Stimulated activated CD4-positive, alpha-beta T cell treated with anti-CD3 and anti-CD28 coated beads, Interleukin-1b, Interleukin-23, amount 100 ng/mL, for 1 hour (primary cell): ENCODE measurements at places on chromosomes 5 and 9.

DNA sequence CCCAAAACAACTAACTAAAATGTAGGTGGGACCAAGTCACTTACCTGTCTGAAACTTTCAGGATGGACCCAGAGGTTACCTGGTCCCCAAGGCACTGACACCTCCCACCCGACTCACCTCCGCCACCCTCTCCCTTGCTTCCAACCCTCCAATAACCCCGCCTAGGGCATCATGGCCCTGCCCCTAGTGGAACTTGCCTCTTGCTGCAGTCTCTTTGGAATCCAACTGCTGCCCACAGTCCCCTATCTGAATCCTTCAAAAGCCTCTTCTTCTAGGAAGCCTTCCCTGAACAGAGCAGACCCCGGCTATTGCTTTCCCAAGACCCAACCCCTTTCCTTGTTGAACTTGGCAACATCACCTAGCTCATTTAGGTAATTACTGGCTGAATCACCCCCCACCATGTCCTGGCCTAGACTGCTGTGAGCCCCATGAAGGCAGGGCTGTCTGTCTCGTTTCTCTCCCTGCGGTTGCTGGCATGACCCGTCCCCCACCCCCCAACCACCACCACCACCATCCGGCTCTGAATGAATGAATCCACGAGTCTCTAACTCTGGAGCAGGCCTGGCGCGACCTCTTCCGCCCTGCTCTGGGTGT, 9.4 kb downstream of the CRB2 start:
- no peak for DNase-seq

DNA sequence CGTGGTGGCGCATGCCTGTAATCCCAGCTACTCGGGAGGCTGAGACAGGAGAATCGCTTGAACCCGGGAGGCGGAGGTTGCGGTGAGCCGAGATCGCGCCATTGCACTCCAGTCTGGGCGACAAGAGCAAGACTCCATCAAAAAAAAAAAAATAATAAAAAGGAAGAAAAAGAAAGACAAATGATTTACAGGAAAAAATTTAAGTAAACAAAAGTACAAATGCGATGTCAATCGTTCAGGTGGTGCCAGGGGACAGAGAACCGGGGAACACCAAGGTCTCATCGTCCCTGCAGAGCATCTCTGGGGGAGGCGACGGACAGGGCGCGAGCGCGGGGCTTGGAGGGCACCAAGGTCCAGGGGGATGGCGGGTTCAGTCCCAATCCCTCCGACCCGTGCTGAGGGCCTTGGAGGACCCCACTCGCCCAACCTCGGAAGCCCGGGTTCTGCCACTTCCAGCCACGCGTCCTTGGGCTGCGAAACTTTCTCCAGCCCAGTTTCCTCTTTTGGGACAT, 607 bp upstream of the HNRNPAB start:
- no peak for DNase-seq

DNA sequence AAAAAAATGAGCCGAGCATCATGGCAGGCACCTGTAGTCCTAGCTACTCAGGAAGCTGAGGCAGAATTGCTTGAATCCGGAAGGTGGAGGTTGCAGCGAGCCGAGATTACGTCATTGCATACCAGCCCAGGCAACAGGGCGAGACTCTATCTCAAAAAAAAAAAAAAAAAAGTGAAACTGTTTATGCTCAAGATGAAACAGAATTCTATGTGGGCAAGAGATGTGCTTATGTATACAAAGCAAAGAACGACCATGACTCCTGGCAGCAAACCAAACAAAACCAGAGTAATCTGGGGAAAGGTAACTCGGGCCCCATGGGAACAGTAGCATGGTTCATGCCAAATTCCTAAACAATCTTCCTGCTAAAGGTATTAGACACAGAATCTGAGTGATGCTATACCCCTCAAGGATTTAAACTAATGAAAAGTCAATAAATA, 32.6 kb upstream of the PLAC8L1 start:
- no peak for DNase-seq

- DNase-seq = no peak
Measured at GRCh38 chr9:130636648-130637020, 27.8 kb upstream of the PRDM12 start.

DNA sequence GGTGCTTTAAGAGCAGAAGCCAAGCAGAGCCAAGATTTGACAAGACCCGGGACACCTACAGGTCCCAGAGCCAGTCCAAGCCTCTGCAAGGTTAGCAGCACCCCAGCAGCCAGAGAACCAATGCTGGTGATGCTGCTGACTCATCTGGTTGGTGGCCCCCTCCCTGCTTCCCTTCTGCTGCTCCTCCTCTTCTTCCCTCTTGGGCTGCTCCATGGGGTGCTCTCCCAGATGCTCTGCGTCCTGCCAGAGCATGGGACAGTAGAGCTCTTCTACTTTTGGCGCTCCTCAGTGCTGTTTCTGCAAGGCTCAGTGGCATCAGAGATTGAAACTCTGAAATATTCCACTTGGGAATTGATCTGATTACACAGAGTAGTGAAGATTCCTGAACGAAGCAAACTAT, 76.1 kb upstream of the SAP30L start:
- no peak for DNase-seq

GRCh38 chr5:143331956-143332355, 71.5 kb downstream of the NR3C1 start:
- no peak for DNase-seq

DNA sequence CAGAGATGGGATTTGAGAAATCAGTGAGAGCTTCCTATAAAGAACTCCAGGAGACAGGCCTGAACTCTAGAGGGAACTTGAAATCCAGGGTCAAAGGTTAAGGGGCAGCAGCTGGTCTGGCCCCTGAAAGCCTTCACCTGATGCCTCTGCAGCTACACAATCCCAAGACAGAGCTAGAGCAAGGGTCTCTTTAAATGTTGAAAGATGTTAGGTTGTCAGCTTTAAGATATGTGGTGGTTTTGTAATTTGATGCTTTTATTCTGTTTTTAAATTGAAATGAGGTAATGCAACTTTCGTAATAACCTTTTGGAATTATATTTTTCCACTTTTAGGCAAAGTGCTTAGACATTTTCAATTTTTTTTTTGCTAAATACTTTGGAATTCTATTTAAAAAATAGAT, 2.4 kb downstream of the SOWAHA start:
- no peak for DNase-seq

DNA sequence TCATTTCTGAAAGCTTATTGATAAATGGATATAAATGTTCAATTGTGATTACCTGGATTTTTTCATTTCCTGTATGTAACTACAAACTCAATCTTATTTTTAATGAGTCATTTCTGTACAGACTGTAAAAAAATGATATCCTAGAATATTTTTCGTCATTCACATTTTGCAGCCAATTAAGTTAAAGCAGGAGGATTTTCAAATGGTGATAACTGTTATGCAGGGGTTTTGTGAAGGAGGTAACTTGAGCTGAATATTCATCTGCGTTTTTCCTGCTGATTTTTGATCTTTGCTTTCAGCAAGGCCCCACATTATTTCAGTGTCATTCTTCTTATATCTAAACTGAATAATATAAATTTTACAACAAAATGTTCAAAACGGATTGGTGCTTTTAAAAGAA, 74.1 kb downstream of the SLF1 start:
- no peak for DNase-seq

GRCh38 chr9:78280982-78281668, 15.8 kb upstream of the PSAT1 start:
- DNase-seq = no peak

GRCh38 chr5:88653471-88653870, 229.5 kb downstream of the MEF2C start:
- no peak for DNase-seq

- DNase-seq = no peak
Measured at GRCh38 chr5:107359916-107360234, 310.9 kb downstream of the EFNA5 start.

DNA sequence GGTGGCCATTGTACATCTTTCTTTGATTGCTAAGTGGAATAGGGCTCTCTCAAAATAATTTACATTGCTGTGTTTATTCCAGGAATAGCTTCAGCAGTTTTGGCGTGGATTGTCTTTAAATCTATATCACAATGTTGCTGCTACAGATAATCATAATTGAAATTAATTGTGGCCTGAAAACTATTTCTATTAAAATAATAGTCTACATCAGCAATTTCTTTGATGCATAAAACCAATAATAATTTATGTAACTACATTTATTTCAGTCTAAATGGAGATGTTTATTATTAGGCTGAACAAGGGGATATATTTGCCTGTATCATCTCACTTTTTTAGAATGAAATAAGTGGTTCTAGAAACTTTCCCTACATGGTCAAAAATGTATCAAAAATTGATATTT, 456.0 kb upstream of the CTNND2 start:
- no peak for DNase-seq

GRCh38 chr5:15808577-15808976, 308.6 kb downstream of the FBXL7 start:
- DNase-seq = no peak
